CD8-positive, alpha-beta memory T cell (primary cell): ENCODE measurements at places on chromosomes 12 and 14. TPM values are rescaled to one million over a fixed set of nuclear protein-coding genes. Genes with fewer than 3 reads are reported as not detected.

DNA sequence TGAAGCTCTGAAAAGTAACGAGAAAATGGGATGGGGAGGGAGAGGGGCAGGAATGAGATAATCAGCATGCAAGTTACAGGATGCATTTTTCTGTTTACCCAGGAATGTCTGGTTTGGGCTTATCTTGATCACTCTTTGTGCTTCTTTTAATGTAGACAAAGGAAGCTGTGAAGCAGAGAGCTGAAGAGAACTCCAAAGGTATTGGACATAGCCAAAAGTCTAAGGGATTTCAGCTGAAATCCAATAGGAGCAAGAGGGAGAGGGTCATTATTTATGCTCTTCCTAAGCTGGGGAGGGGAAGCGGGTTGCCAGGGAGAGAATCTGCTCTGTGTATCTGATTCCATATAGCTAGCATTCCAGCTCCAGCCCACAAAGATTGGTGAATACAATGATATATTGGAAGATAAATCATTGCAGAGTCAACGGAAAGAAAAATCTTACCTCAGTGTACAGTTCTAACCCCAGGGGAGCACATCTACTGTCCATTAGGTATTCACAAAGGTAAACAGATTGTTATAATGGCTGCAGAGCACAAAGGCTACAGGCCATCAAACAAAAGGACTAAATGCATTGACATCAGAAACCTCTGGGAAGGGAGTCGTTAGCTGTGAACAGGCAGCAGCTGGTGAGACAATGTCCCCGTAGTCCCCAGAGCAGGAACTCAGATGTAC lies 61.0 kb upstream of the PELI2 start:
- no peak overlapping the region for H3K4me3 ChIP-seq
- no peak overlapping the region for H3K27ac ChIP-seq
- no peaks in the 10 kb centered on the region for H3K4me1 ChIP-seq
- H3K36me3 ChIP-seq, result no peaks in the 10 kb centered on the region
- DNase-seq, result no peak
- no peaks in the 10 kb centered on the region for H3K27me3 ChIP-seq

DNA sequence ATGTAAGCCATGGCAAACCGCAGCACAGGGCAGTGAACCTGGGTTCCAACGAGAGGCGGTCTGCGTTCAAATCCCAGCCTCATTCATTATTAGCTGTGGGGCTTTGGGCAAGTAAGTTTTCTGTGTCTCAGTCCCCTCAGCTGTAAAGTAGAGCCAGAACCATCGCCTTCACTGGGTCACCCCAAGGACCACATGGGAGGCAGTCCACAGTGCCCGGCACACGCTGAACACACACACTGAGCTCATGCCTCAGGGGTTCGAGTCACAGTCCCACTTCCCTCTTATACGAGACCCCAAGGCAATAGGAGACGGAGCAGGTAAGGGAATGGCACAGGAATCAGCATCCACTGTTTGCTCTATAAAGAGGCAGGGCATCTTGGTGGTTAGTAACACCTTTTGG lies 19.1 kb downstream of the LRTM2 start:
- H3K27me3 ChIP-seq, result no peaks in the 10 kb centered on the region
- H3K27ac ChIP-seq, result no peak overlapping the region
- H3K4me1 ChIP-seq, result no peaks in the 10 kb centered on the region
- no peak for DNase-seq

DNA sequence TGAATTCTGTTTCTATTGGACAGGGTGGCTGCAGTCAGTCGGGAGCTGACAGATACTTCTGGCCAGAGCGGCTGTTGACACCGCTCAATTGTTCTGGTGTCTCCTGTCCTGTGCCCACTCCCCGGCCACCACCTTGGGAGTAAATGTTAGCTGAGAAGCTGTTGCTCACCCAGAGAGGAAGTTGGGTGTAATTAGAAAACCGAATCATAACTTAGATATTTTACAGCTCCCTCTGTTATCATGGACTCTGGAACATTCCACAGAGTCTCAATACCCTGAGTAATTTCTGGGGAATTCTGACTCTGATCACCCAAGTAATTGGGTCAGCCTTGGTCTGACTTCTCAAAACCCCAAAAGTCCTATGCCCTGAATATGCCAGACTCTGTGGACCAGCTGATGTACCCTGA lies 58.3 kb upstream of the RFLNA start:
- H3K4me3 ChIP-seq, result no peak overlapping the region
- no peaks in the 10 kb centered on the region for H3K4me1 ChIP-seq
- H3K27ac ChIP-seq, result no peak overlapping the region
- H3K36me3 ChIP-seq, result no peaks in the 10 kb centered on the region
- no peak for DNase-seq
- no peaks in the 10 kb centered on the region for H3K27me3 ChIP-seq

DNA sequence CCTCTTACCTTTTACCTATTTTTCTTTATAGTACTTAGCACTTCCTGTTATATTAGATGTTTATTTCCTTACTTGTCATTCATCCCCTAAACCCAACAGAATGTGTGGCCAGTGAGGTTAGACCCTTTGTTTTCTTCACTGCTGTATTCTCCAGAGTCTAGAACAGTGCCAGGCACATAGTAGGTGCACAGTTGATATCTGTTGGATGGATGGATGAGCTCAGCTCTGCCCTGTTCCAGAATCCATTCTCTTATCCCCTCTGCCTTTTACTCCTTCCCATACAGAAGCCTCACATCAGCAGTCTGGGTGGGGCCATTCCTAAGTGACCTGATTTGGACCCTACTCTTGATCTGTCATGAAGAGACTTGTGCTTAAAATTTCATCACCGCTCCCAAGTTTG lies 94.5 kb upstream of the DACT1 start:
- no peak for DNase-seq
- no peak overlapping the region for H3K27ac ChIP-seq
- H3K36me3 ChIP-seq, result no peaks in the 10 kb centered on the region
- H3K27me3 ChIP-seq, result no peaks in the 10 kb centered on the region

DNA sequence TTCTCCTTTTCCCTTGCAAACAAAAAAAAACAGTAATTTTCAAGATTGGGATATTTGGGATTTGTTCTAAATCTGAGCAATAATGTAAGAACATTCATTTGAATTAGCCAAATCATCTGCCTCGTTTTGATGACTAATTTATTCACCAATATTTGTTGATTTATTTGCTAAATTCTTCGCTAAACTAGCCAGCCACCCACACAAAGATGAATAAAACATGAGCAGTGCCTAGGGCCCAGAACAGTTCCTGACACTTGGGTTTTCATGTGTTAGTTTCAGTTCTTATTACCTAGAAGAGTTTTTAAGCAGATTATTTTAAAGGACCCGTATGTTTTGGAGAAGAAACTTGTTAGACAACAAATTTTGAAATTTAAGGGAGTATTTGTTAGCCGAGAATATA lies 1.4 kb downstream of the ETNK1 start:
- peak overlapping the region; percentile 91 for H3K4me3 ChIP-seq
- H3K27me3 ChIP-seq, result no peaks in the 10 kb centered on the region
- peak; percentile 21 for DNase-seq
- peak overlapping the region; percentile 88 for H3K27ac ChIP-seq
- peaks cover 21% of the 10 kb centered on the region for H3K4me1 ChIP-seq

- H3K27me3 ChIP-seq, result no peaks in the 10 kb centered on the region
- no peak overlapping the region for H3K4me3 ChIP-seq
- H3K27ac ChIP-seq, result no peak overlapping the region
- H3K4me1 ChIP-seq, result no peaks in the 10 kb centered on the region
- H3K36me3 ChIP-seq, result no peaks in the 10 kb centered on the region
- DNase-seq, result no peak
Observed at GRCh38 chr14:75399843-75400775, 27.7 kb upstream of the JDP2 start.

DPPA3 gene
- not detected for total RNA-seq

DNA sequence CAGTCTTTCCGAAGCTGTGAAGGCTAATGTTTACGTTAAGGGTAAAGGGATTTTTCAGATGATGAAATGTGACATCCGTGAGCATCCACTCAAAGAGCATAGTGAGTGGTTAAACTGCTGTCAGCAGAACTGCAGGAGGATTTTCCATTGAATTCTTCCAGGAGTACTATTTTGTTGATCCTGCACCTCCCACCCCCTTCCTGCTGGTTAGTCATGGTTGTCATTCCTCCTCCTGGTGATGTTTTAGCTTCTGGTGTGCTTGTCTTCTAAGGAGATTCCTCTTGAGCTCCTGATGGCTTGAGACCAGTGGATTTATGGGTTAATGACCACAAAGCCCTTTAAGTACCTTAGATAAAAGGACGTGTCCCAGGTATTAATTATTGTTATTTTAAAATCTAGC lies 2.4 kb upstream of the GPRC5D start:
- H3K4me3 ChIP-seq, result no peak overlapping the region
- no peaks in the 10 kb centered on the region for H3K27me3 ChIP-seq
- H3K4me1 ChIP-seq, result no peaks in the 10 kb centered on the region

DNA sequence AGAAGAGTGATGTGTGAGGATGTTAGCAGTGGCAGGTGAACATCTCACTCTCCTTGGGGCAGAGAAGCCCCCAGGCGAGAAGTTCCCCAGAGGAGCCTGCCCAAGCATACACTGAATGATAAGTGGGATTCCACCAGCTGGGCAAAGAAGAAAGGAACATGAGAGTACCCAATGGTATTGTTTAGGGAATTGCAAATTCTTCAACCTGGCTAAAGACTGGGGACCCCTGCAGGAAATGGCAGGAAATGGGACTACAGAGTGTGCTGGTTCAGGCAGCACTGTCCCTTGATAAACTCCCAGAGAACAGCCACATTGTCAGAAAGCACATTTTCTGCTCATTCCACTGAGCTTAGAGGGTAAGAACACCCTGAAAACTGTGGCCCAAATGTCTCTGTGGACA lies 121.3 kb downstream of the RPS29 start:
- H3K4me3 ChIP-seq, result no peak overlapping the region
- no peak overlapping the region for H3K27ac ChIP-seq
- H3K27me3 ChIP-seq, result peaks cover 3% of the 10 kb centered on the region
- no peaks in the 10 kb centered on the region for H3K36me3 ChIP-seq
- no peaks in the 10 kb centered on the region for H3K4me1 ChIP-seq

BCL11B gene
- 42.5 TPM for total RNA-seq

SOCS2 gene
- total RNA-seq, result 12.9 TPM

DNA sequence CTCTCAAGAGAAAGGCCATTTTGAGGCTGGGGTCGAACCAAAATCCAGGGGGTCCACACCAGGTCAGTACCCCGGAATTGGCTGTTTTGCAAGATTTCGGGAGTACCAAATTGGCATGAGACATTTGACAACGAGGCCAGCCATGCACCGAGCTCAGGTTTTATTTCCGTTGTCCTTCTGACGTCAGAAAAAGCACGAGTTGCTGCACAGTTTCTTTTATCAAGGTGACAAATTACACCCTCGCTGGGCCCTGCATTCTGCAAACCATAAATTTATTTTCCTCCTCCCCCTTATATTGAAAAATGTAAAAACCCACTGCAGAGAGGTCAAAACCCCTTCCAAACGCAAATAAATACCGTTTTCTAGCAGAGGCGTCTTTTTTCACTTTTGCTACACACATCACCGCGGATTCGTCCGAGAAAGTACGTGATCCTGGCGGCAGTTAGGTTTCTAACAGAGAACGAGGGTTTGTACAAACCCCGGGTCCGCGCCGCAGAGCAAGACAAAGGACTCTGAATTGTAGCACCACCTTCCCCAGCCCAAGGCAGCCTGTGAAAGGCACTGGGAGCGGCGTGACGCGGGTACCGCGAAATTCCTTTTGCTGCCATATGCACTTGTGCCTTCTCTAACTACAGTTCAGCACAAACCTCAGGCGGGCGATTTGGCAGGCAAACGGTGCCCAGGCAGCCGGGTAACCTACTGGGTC lies 1.8 kb downstream of the SLC38A1 start:
- no peaks in the 10 kb centered on the region for H3K27me3 ChIP-seq
- peak overlapping the region; percentile 98 for H3K27ac ChIP-seq
- H3K4me3 ChIP-seq, result peak overlapping the region; percentile 96
- H3K36me3 ChIP-seq, result no peaks in the 10 kb centered on the region
- peak; percentile 85 for DNase-seq
- peaks cover 63% of the 10 kb centered on the region for H3K4me1 ChIP-seq

GRCh38 chr14:30054201-30054600 lies 126.6 kb upstream of the PRKD1 start:
- H3K27me3 ChIP-seq, result no peaks in the 10 kb centered on the region
- H3K27ac ChIP-seq, result no peak overlapping the region
- no peak for DNase-seq
- H3K4me3 ChIP-seq, result no peak overlapping the region

USP15 gene
- total RNA-seq, result 99.0 TPM

DNA sequence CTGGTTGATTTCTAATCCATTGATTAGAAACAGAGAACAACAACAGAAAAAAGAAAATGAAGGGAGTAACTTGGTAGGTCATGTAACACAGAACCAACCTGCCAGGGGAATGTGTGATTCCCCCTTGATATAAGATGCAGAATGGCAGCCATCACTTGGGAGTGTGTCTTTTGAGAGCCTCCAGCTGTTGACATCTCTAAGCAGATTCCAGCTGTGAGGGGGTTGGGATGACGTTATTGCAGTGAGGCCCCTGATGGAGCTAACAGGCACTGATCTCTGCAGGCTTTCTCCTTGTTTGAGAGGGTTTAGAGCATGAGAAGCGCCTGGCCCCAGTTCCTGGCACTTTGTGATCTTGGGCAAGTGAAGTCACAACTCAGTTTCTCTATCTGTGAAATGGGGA lies 124.9 kb downstream of the PELI2 start:
- no peaks in the 10 kb centered on the region for H3K4me1 ChIP-seq
- H3K36me3 ChIP-seq, result no peaks in the 10 kb centered on the region
- H3K4me3 ChIP-seq, result no peak overlapping the region

GRCh38 chr14:81009346-81009745 lies 53.9 kb downstream of the TSHR start:
- H3K4me3 ChIP-seq, result no peak overlapping the region
- DNase-seq, result no peak
- no peak overlapping the region for H3K27ac ChIP-seq
- no peaks in the 10 kb centered on the region for H3K27me3 ChIP-seq
- no peaks in the 10 kb centered on the region for H3K4me1 ChIP-seq

TOMM20L gene
- total RNA-seq, result not detected

TEX52 gene
- total RNA-seq, result not detected

ST8SIA1 gene
- total RNA-seq, result 11.4 TPM

ETV6 gene
- total RNA-seq, result 49.3 TPM

GRCh38 chr12:128976120-128976738 lies 123.0 kb downstream of the GLT1D1 start:
- no peak overlapping the region for H3K27ac ChIP-seq
- DNase-seq, result no peak
- no peak overlapping the region for H3K4me3 ChIP-seq
- H3K36me3 ChIP-seq, result no peaks in the 10 kb centered on the region

- DNase-seq, result no peak
- H3K36me3 ChIP-seq, result peaks cover 7% of the 10 kb centered on the region
- no peak overlapping the region for H3K4me3 ChIP-seq
- H3K4me1 ChIP-seq, result no peaks in the 10 kb centered on the region
- H3K27ac ChIP-seq, result no peak overlapping the region
Observed at GRCh38 chr12:39588348-39588747, 31.3 kb downstream of the ABCD2 start.

- H3K27ac ChIP-seq, result peak overlapping the region; percentile 39
- DNase-seq, result no peak
- no peaks in the 10 kb centered on the region for H3K27me3 ChIP-seq
- H3K4me3 ChIP-seq, result no peak overlapping the region
- no peaks in the 10 kb centered on the region for H3K36me3 ChIP-seq
Observed at GRCh38 chr12:108123402-108123801, 5.7 kb upstream of the WSCD2 start.

CHGA gene
- not detected for total RNA-seq
